H9 (cell line): ENCODE measurements at places on chromosomes 3 and 15.

DNA sequence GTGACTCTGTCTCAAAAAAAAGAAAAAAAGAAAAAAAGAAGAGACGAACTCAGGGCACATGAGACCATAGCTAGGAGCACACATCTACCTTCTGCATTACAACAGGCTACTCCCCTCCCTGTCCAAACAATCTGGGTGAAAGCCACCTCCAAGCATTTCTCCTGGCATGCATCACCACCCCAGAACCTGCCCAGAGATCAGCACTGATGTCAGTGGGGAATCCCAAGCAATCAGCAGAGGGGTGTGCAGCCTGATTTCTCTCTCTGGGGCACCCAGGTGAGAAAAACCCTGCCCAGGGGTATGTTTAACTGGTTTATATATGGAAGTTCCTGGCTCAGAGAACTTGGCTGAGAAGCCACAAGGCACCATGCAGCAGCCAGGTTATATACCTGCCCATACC is 59.4 kb downstream of the CDC25A start:
- DNase-seq = no peak

DNA sequence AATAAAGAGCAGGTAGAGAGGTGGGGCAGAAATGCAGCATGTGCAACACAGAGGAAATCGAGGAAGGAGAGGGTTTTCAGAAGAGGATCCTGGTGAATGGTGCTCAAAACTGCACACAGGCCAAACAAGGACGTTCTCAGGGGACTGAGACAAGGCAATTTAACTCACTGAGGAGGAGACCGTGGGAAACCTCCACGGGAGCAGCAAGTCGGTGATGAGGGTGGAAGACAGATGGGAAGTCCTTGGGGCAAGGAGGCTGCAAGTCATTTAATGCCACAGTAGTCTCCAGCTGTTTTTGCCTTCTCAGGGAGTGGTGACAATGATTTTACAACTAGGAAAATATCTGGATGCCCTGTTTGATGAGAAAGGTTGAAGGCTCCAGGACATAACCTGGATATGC is 11.5 kb upstream of the PDIA5 start:
- DNase-seq = no peak

DNA sequence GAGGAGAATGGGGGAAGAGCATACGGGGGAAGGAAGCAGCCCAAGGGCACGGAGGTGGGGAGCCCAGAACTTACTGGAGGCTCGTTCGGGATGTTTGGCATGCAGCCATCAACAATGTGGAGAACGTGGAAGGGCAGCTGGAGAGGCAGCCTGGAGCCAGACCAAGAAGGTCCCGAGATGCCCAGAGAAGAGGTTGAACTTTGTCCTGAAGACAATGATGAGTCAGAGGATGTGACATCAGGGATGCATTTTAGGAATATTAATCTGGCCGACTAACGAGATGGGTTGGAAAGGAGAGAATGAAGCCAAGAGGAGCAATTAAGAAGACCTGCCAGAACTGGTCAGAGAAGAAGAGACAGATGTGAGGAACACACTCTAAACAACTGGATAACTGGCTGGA is 98.2 kb downstream of the SRGAP3 start:
- no peak for DNase-seq

DNA sequence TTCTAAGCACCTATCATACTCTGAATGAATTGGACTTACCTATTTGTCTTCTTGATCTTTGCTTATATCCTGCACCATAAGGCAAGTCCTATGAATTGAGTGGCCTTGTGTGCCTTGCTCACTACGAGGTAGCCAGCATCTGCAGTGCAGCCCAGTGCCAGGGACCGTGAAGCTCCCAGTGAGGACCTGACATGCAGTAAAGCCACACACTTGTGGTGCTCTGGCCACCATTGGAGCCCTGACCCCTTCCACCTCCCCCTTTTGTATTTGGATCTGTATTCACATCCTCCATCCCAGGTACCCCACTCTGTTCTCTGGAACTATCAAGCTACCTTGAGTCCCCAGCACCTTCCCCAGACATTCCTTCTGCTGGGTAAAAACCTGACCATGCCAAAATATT is 52.1 kb downstream of the BSN start:
- no peak for DNase-seq

- DNase-seq = no peak
Measured at GRCh38 chr15:98878862-98879261, 128.7 kb downstream of the PGPEP1L start.

GRCh38 chr3:69343875-69344274 is 42.0 kb downstream of the FRMD4B start:
- no peak for DNase-seq

DNA sequence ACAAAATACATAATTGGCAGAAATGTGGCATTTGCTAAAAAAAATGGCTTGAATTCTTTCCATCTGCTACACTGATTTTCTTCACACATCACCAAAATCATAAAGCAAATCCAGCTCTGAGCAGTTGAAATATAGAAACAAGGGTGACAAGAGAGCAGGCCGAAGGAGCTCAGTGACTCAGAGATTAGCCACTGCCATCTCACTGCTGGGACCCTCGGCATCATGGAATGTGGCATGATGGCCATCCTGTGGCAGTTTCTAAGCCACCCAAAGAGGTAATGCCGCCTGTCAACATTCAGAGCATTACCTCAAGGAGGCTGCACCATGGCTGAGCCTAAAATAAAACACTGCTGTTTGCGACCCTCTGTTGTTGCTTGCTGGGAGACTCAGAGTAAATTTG is 80.5 kb upstream of the OSBPL11 start:
- DNase-seq = no peak

DNA sequence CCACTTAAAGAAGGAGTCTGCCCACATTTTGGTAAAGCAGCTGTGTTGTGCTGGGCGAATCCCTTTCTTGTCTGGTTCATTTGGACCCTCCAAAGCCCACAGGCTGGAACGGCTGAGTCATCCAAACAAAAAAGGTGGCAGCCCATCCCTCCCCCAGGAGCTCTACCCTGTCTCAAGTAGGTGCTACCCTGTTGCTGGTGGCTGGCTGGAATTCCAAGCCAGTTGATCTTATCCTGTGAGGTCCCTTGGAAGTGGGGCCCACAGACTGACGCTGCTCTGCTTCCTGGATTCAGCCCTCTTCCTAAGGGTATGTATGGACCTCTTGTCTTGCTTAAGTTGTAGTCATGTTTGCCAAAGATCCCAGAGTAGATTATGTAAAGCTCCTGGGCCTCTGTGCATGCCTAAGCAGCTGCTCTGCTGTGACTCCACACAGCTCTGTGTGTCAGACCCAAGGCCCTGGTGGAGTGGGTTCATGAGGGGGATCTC is 44.5 kb downstream of the CCR1 start:
- DNase-seq = no peak

- DNase-seq = no peak
Measured at GRCh38 chr3:147702509-147702908, 293.3 kb downstream of the ZIC1 start.
